ENCODE measurements at places on chromosomes 2 and 18.

GRCh38 chr2:46082531-46083485 lies 214.4 kb upstream of the EPAS1 start:
- DNase-seq, result peak; percentile 80

DNA sequence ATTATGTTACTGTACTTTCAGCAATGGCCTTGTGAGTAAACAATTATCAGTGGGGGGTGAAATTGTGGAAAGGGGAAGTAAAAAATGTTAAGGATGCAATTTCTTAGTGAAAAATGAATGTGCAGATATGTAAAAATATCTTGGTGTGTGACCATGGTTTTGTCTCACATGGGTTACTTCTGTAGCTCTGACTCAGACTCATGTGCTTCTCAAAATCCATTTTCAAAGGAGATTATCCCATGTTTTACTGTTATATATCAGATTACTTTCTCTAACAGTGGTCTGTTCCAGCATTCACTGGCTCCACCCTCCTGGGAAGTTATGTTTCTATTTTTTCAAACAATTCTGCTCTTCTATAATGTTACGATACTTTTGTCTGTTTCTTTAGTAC lies 298.2 kb upstream of the COL3A1 start:
- DNase-seq, result no peak

- DNase-seq, result peak; percentile 43
Observed at GRCh38 chr2:44983836-44984604, 25.2 kb downstream of the SIX2 start.

- no peak for DNase-seq
Observed at GRCh38 chr18:53795610-53796009, 428.9 kb downstream of the MBD2 start.

GRCh38 chr18:67766930-67767329 lies 250.4 kb upstream of the DSEL start:
- DNase-seq, result peak; percentile 8

- peak; percentile 50 for DNase-seq
Observed at GRCh38 chr2:27717070-27717795, 53.5 kb downstream of the SLC4A1AP start.

- no peak for DNase-seq
Observed at GRCh38 chr2:230671117-230671516, 41.5 kb upstream of the CAB39 start.

DNA sequence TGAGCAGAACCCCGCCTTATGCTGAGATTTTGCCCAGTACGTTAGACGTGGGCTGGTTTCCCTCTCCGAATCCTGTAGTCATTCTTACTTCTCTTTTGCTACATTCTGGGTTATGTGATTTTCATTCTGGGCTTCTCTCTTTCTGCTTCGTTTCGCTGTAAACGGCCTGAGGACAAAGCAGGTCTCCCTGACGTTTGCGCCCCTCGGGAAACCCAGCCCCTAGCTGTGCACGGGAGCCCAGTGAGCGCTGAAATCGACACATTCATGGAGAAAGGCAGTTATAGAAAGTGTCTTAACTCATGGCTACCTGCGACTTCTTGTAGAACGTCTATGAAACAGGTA lies 22.7 kb upstream of the MC5R start:
- DNase-seq, result no peak

- no peak for DNase-seq
Observed at GRCh38 chr2:20632446-20632990, 18.4 kb downstream of the HS1BP3 start.

GRCh38 chr18:63395503-63395902 lies 26.8 kb downstream of the VPS4B start:
- DNase-seq, result no peak

- peak; percentile 34 for DNase-seq
Observed at GRCh38 chr2:80326214-80326613, 21.7 kb upstream of the LRRTM1 start.

GRCh38 chr18:26407736-26408601 lies 140.4 kb downstream of the KCTD1 start:
- DNase-seq, result no peak

- DNase-seq, result peak; percentile 30
Observed at GRCh38 chr2:177489719-177490301, 97.2 kb downstream of the AGPS start.

DNA sequence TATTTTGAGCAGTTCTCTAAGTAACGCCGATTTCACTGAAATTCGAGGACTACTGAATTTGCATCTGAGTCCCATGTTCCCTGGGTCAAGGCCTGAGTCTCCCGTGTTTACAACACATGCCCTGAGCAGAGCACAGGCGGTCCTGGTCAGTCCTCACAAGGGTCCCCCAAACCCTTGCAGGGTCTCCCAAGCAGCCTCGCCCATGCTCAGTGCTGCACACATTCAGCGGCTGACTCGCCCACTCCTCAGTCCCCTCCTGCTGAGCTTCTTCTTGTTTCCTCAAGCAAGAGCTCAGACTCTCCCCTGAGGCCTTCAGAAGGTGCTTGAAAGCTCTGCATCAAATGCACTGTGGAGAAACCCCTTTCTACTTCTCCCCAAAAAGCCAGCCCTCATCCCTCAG lies 114.6 kb downstream of the INHBB start:
- no peak for DNase-seq

GRCh38 chr18:47735041-47735702 lies 195.3 kb downstream of the SMAD2 start:
- DNase-seq, result no peak

- DNase-seq, result no peak
Observed at GRCh38 chr2:41886757-41887156, 161.1 kb upstream of the PKDCC start.

DNA sequence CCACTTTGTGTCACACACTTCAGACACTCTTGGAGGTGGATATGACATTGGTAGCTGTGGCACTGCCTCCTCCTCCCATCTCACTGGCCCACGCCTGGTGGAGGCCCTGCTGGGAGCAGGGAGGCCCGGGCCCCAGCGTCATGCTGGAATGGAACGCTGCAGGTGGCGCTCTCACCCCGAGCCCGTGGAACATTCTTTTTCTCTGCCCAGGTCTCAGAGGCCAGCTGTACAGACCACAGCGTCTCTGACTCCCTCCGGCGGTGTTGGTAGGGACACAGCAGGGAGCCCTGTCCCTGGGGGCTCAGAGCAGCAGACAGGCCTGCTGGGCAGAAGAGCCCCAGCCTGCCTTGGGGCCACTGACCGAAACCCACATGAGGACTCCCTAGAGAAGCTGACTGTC lies 218.1 kb downstream of the TWIST2 start:
- DNase-seq, result peak; percentile 69
